ENCODE measurements at places on chromosomes 12 and 14. TPM values are rescaled to one million over a fixed set of nuclear protein-coding genes. Genes with fewer than 3 reads are reported as not detected.

DNA sequence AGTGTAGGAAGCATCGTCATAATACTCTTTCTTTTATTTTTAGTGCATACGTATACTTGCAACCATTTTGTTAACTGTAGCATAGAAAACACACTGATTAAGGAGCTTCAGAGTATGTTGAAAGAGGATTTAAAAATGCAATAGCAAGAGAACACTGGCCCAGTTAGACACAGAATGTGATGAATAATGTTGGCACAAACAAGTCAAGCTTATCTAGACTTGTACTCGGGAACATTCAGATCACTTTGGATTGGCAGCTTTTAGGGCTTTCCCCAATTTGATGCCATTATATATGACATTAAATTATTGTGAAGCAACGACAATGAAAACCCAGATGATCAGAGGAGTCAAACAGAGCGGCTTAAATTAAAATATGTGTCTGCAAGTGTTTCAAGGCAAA is 468.1 kb downstream of the PRKD1 start:
- no peak overlapping the region for H3K27ac ChIP-seq
- no peaks in the 10 kb centered on the region for H3K27me3 ChIP-seq
- H3K4me3 ChIP-seq = no peak overlapping the region

DNA sequence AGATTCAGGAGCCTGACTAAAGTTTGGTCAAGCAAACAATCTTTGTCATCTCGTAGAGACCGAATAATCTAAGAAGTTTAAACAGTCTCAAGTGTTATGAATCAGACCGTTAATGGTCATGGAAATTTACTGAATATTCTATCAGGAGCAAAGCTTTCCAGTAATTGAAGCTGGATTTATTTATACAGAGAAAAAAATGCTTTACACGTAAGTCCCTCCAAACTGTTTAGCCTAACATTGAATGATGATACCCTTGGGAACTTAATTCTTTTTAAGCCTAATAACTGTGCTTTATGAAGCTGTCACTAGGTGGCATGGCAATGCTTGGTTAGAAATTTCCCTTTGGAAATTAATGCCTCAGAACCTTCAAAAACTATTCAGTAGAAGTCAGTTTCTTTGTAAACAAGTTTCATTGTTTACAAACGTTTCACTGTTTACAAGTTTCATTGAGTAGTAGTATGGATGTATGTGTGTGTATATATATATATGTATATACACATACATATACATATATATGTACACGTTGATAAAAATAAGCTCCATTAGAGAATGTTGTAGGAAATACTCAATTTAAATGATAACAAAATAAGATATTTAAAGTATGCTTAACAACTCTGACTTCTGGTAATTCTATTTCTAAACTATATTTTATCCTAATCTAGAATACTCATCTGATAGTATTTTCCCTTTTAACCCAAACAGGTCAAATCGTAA is 32.1 kb downstream of the DEPDC4 start:
- H3K4me1 ChIP-seq = no peaks in the 10 kb centered on the region
- H3K27me3 ChIP-seq = no peaks in the 10 kb centered on the region
- H3K27ac ChIP-seq = no peak overlapping the region
- no peak overlapping the region for H3K4me3 ChIP-seq
- DNase-seq = no peak
- H3K36me3 ChIP-seq = no peaks in the 10 kb centered on the region

- no peaks in the 10 kb centered on the region for H3K27me3 ChIP-seq
- no peak for DNase-seq
- H3K4me3 ChIP-seq = no peak overlapping the region
- H3K27ac ChIP-seq = no peak overlapping the region
- no peaks in the 10 kb centered on the region for H3K36me3 ChIP-seq
- H3K4me1 ChIP-seq = peaks cover 3% of the 10 kb centered on the region
Observed at GRCh38 chr14:100290607-100291304, 15.5 kb downstream of the SLC25A29 start.

DNA sequence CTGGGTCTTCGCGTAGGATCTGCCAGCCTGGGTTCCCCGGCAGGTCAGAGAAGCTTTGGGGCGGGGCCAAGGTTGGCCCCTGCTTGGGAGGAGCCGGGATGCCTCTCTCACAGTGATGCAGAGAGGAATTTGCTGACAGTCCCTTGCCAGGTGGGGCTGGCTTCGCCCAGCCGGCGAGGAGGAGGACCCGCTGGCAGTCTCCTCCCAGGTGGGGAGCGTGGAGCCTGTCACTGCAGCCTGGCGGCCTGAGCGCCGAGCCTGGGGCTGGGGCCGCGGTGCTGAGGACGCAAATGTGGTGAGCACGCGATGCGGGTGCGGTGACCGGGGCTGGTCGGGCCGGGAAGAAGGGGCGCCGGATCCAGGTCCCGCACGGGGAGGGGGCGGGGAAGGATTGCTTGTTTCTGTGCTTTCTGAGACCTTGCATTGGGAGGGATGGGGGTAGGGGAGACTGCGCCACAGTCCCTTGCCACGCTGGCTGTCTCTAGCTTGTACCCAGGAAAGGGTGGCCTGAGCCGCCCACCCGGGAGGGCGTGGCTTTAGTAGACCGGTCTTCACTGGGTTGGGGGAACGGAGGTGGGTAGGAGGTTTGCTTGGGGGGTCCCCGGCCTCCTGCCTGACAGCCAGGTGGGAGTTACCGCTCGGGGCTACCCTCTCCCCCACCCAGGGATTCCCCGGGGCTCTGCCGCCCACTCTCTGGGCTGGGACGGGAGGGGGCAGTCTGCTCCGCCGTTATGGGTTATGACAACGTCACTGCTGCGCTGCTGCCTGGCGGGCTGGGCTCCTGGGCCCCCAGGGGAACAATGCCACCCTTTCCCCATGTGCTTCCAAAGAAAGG is at the start of gene TMEM63C:
TMEM63C (plus strand) TSS at position 196 of the 835 bp plus-strand sequence. CDS start 37,016 bp downstream, outside the sequence.
- H3K27me3 ChIP-seq = peaks cover 60% of the 10 kb centered on the region
- H3K4me1 ChIP-seq = peaks cover 8% of the 10 kb centered on the region
- peak within 1 kb of the TSS; percentile 71 for H3K4me3 ChIP-seq
- peak within 1 kb of the TSS; percentile 12 for H3K27ac ChIP-seq
- DNase-seq = peak; percentile 78
- no peaks in the 10 kb centered on the region for H3K36me3 ChIP-seq

- H3K36me3 ChIP-seq = no peaks in the 10 kb centered on the region
- H3K4me1 ChIP-seq = no peaks in the 10 kb centered on the region
- DNase-seq = no peak
- H3K27ac ChIP-seq = no peak overlapping the region
- peaks cover 11% of the 10 kb centered on the region for H3K27me3 ChIP-seq
- H3K4me3 ChIP-seq = no peak overlapping the region
Observed at GRCh38 chr14:64714432-64715025, 10.3 kb downstream of the PLEKHG3 start.

- H3K27me3 ChIP-seq = no peaks in the 10 kb centered on the region
- DNase-seq = no peak
- no peak overlapping the region for H3K4me3 ChIP-seq
- H3K36me3 ChIP-seq = no peaks in the 10 kb centered on the region
- peaks cover 8% of the 10 kb centered on the region for H3K4me1 ChIP-seq
- no peak overlapping the region for H3K27ac ChIP-seq
Observed at GRCh38 chr14:49483268-49483667, 102.9 kb downstream of the RPS29 start.

GRCh38 chr12:4243091-4243490 is 30.5 kb upstream of the CCND2 start:
- peaks cover 8% of the 10 kb centered on the region for H3K4me1 ChIP-seq
- DNase-seq = no peak
- H3K27me3 ChIP-seq = peaks cover 28% of the 10 kb centered on the region
- peaks cover 16% of the 10 kb centered on the region for H3K36me3 ChIP-seq
- H3K27ac ChIP-seq = no peak overlapping the region

GRCh38 chr12:115413626-115414025 is 729.7 kb upstream of the TBX3 start:
- no peaks in the 10 kb centered on the region for H3K27me3 ChIP-seq
- DNase-seq = no peak
- no peak overlapping the region for H3K27ac ChIP-seq

OR4N5 gene
- not detected for total RNA-seq

- H3K4me3 ChIP-seq = peak overlapping the region; percentile 22
- H3K36me3 ChIP-seq = peaks cover 14% of the 10 kb centered on the region
- H3K27me3 ChIP-seq = no peaks in the 10 kb centered on the region
- no peak for DNase-seq
- peak overlapping the region; percentile 43 for H3K27ac ChIP-seq
Observed at GRCh38 chr12:91870872-91871707, 274.6 kb downstream of the BTG1 start.

SSPN gene
- total RNA-seq = not detected

- H3K4me3 ChIP-seq = peak overlapping the region; percentile 72
- H3K27me3 ChIP-seq = peaks cover 58% of the 10 kb centered on the region
- no peaks in the 10 kb centered on the region for H3K36me3 ChIP-seq
- no peak for DNase-seq
Observed at GRCh38 chr12:12891881-12892355, 556 bp downstream of the GPRC5A start.

DNA sequence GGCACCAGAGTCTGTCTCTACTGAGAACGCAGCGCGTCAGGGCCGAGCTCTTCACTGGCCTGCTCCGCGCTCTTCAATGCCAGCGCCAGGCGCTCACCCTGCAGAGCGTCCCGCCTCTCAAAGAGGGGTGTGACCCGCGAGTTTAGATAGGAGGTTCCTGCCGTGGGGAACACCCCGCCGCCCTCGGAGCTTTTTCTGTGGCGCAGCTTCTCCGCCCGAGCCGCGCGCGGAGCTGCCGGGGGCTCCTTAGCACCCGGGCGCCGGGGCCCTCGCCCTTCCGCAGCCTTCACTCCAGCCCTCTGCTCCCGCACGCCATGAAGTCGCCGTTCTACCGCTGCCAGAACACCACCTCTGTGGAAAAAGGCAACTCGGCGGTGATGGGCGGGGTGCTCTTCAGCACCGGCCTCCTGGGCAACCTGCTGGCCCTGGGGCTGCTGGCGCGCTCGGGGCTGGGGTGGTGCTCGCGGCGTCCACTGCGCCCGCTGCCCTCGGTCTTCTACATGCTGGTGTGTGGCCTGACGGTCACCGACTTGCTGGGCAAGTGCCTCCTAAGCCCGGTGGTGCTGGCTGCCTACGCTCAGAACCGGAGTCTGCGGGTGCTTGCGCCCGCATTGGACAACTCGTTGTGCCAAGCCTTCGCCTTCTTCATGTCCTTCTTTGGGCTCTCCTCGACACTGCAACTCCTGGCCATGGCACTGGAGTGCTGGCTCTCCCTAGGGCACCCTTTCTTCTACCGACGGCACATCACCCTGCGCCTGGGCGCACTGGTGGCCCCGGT is at the start of gene PTGDR:
PTGDR (plus strand) TSS at position 198 of the 778 bp plus-strand sequence; CDS start at position 315, 117 bp downstream.
- H3K27ac ChIP-seq = no peak within 1 kb of the TSS
- DNase-seq = peak; percentile 43
- H3K36me3 ChIP-seq = peaks cover 3% of the 10 kb centered on the region
- H3K4me1 ChIP-seq = peaks cover 34% of the 10 kb centered on the region

- H3K4me1 ChIP-seq = peaks cover 2% of the 10 kb centered on the region
- DNase-seq = no peak
- H3K4me3 ChIP-seq = no peak overlapping the region
- peaks cover 2% of the 10 kb centered on the region for H3K36me3 ChIP-seq
Observed at GRCh38 chr12:122036153-122036552, 14.5 kb downstream of the BCL7A start.

GRCh38 chr14:92315050-92315805 is 7.7 kb upstream of the SLC24A4 start:
- H3K27ac ChIP-seq = no peak overlapping the region
- no peak overlapping the region for H3K4me3 ChIP-seq
- no peak for DNase-seq
- peaks cover 21% of the 10 kb centered on the region for H3K27me3 ChIP-seq
- no peaks in the 10 kb centered on the region for H3K36me3 ChIP-seq
- H3K4me1 ChIP-seq = no peaks in the 10 kb centered on the region

BDKRB1 gene
- total RNA-seq = not detected

DNA sequence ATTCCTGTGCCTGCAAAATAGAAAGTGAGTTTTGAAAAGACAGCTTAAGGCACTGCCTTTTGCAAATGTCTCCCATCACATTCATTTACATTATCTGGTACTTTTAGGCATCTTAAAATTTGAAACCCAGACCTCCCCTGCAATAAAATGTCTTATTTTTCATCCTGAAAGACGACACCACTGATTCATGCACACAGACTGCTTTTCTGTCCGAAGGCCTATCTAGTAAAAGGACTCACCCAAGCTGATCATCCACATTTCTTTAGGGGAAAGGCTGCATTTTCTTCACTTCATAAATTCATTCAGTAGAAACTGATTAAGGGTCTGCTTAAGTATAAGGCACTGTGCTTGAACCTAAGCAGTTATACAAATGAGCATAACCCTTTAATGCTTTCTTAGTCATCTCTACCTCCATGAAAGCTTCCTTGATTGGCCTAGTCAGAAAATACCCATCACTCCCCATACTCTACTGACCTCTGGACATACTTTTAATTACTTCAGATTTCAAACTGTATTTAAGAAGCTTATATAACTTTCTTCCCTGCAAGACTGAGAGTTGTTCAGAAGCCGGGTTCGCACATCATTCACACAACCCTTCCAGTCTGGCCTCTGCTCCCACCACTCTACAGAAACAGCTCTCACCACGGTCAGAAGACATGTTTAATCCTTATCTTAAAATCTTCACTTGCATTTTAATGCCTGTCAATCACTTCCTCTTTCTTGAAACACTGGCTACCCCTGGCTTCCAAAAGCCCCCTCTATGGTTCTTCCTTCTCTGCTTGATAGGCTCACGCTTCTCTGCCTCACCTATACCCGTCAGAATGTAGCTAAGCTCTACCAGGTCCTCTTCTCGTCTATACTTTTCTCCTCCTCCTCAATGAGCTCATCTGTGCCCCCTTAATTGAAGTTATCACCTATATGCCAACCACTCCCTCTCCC is 288.6 kb downstream of the MED13L start:
- no peaks in the 10 kb centered on the region for H3K27me3 ChIP-seq
- H3K4me3 ChIP-seq = no peak overlapping the region
- H3K36me3 ChIP-seq = peaks cover 24% of the 10 kb centered on the region
- DNase-seq = no peak
- peaks cover 19% of the 10 kb centered on the region for H3K4me1 ChIP-seq

GRCh38 chr12:86367137-86367536 is 110.9 kb upstream of the MGAT4C start:
- H3K36me3 ChIP-seq = no peaks in the 10 kb centered on the region

GRCh38 chr12:108175310-108175709 is 46.2 kb downstream of the WSCD2 start:
- no peak overlapping the region for H3K27ac ChIP-seq
- no peaks in the 10 kb centered on the region for H3K36me3 ChIP-seq
- H3K27me3 ChIP-seq = peaks cover 5% of the 10 kb centered on the region
- H3K4me1 ChIP-seq = no peaks in the 10 kb centered on the region
- H3K4me3 ChIP-seq = no peak overlapping the region
- DNase-seq = no peak

- no peak overlapping the region for H3K4me3 ChIP-seq
- DNase-seq = no peak
- no peaks in the 10 kb centered on the region for H3K4me1 ChIP-seq
- H3K36me3 ChIP-seq = no peaks in the 10 kb centered on the region
- no peak overlapping the region for H3K27ac ChIP-seq
Observed at GRCh38 chr12:54147186-54147585, 41.6 kb downstream of the SMUG1 start.

GRCh38 chr12:11906286-11906935 is 164.3 kb upstream of the BCL2L14 start:
- no peaks in the 10 kb centered on the region for H3K27me3 ChIP-seq
- peak overlapping the region; percentile 0 for H3K27ac ChIP-seq
- peaks cover 25% of the 10 kb centered on the region for H3K4me1 ChIP-seq
- DNase-seq = no peak

- H3K4me1 ChIP-seq = peaks cover 46% of the 10 kb centered on the region
- peaks cover 4% of the 10 kb centered on the region for H3K27me3 ChIP-seq
- H3K4me3 ChIP-seq = peak overlapping the region; percentile 100
Observed at GRCh38 chr12:6569312-6569711, 1.2 kb upstream of the NOP2 start.

- peaks cover 2% of the 10 kb centered on the region for H3K27me3 ChIP-seq
- H3K36me3 ChIP-seq = no peaks in the 10 kb centered on the region
- peaks cover 12% of the 10 kb centered on the region for H3K4me1 ChIP-seq
- peak; percentile 54 for DNase-seq
- H3K27ac ChIP-seq = no peak overlapping the region
- no peak overlapping the region for H3K4me3 ChIP-seq
Observed at GRCh38 chr12:24960222-24960855, 11.4 kb upstream of the BCAT1 start.

Data from activated naive CD8-positive, alpha-beta T cell treated with anti-CD3 and anti-CD28 coated beads for 36 hours (primary cell).